ENCODE measurements at places on chromosomes 7 and 10.

DNA sequence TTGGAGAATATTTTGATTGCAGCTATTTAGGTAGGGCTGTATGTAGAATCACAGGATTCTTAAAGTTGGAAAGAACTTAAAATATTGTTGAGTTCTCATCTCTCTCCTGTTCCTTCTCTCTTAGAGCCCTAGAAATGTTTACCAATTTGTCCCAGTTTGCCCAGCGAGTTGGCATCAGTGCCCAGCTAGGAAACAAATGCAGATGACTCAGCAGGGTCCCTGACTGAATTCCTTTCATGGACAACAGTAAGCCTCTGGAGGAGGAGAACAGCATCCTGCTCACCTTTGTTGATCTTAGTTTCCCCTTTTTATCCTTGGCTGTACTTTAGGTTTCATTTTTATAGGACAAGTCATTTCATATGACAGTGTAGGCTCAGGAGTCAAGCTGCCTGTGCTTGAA lies 89.3 kb downstream of the SEC23IP start:
- DNase-seq: no peak

GRCh38 chr7:121214657-121215056 lies 114.1 kb upstream of the WNT16 start:
- no peak for DNase-seq

DNA sequence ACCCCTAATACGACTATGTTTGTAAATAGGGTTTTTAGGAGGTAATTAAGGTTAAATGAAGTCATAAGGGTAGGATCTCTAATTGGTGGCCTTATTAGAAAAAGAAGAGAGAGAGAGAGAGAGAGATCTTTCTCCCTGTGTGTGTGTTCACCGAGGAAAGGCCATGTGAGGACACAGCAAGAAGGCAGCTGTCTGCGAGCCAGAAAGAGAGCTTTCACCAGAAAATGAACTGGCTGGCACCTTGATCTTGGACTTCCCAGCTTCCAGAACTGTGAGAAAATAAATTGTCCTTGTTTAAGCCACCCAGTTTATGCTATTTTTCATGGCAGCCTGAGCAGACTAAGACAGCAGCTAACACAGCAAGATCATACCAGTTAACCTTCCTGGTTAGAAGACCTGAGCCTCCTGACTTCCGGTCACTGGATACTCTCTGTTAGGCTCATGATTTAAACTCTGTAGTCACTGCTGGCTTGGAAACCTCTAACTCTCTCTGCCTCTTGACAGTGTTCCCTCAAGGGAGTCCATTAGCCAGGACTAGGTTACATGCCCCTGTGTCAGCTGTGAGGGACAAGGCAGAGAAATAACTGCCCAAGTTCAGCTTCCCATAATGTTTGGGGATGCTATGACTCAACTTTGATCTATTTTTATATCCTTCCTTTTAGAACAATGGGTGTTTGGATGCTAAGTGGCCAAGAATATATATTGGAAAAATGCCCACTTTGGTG lies 102.3 kb downstream of the DYNC1I1 start:
- no peak for DNase-seq

DNA sequence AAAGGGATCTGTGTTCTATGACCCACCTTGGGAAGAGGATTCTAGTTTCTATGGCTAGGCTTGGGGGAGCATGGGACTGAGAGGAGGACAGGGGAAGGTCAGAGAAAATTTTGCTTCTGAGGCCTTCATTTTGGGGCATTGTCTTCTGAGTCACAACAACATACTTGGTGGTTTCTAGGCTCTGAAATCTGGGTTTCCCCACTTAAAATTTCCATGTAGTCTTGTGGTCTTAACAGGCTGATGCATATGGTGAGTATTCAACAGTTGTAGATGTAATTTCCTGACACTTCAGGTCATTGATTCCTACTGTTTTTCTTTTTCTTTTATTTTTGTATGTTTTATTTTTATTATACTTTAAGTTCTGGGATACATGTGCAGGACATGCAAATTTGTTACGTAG lies 88.5 kb downstream of the ANKRD7 start:
- DNase-seq: no peak

- DNase-seq: no peak
Observed at GRCh38 chr10:33669904-33670303, 335.4 kb upstream of the NRP1 start.

Data from left ventricle myocardium inferior (tissue), 1 donor.